ENCODE measurements at places on chromosomes 16 and 17.

GRCh38 chr16:11432856-11433395 is 87.7 kb downstream of the RMI2 start:
- DNase-seq = no peak

GRCh38 chr17:70582777-70583176 is 413.4 kb downstream of the KCNJ2 start:
- DNase-seq = no peak

GRCh38 chr16:56637814-56638750 is at the start of gene MT1A:
MT1A (plus strand) TSS chr16:56638666; CDS start chr16:56638739, 73 bp downstream.
- DNase-seq = no peak

DNA sequence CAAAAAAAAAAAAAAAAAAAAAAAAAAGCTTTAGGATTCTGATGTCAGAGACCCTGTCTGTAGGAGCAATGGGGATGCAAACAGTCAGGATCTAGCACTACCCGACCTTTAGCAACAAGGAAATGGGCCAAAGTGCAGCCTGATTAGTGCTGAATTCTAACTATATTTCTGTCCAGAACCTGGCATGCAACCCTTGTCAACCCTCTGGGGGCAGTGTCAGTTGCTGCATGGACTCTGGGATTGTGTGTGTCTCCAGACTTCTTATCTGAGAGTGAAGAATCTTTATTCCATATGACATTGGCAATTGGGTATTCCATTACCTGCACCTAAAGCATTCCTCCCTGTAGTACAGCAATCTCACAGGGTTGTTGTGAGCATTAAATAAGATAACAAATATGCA is 120.3 kb upstream of the CRHR1 start:
- DNase-seq = no peak
